NCI-H510A treated with DMSO at 0.1 percent for 48 hours (cell line): ENCODE measurements at places on chromosomes 6 and 20.

DNA sequence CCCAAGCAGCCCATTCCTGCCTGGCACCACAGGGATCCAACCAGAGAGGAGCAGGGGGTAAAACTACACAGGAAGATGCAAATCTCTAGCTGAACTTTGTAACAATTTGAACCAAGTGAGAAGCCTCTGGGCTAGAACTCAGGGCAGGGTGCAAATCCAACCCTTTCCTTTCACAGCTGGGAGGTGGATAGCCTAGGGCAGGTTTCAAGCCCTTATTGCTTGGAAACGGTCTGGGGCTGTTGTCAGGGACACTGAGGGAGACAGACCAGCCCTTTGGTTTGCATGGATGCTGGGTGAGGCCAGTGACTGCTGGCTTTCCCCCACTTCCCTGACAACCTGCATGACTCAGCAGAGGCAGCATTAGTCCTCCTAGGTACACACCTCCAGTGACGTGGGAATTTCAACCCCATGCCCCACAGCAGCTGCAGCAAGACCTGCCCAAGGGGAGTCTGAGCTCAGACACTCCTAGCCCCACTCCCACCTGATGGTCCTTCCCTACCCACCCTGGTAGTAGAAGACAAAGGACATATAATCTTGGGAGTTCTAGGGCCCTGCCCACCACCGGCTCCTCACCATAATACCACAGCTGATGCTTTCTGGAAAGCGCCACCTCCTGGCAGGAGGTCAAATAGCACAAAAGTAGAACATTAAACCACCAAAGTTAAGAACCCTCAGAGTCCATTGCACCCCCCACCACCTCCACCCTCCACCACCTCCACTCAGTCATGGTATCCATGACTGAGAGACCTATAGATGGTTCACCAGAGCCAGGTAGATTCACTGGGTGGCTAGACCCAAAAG, 797.7 kb upstream of the MAN1A1 start:
- no peak for DNase-seq

DNA sequence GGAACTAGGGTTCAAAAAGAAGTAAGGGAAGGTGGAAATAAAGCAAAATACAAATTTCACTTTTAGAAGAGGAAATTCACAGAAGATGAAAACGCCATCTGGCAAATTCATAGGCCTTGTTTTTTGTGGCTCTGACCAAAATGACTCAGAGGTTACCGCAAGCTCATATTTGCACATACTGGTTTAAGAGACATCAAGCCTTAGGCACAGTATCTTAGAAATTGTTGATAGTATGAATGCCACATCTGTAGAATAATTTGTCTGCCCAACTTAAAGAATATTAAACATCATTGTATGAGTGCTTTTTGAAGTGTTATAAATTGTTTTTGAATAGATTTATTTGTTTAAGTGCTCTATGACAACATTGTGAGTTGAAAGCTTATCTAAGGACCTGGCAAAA, 10.6 kb downstream of the TAAR1 start:
- no peak for DNase-seq

- DNase-seq = no peak
Observed at GRCh38 chr20:55880361-55880760, 125.0 kb downstream of the CBLN4 start.

DNA sequence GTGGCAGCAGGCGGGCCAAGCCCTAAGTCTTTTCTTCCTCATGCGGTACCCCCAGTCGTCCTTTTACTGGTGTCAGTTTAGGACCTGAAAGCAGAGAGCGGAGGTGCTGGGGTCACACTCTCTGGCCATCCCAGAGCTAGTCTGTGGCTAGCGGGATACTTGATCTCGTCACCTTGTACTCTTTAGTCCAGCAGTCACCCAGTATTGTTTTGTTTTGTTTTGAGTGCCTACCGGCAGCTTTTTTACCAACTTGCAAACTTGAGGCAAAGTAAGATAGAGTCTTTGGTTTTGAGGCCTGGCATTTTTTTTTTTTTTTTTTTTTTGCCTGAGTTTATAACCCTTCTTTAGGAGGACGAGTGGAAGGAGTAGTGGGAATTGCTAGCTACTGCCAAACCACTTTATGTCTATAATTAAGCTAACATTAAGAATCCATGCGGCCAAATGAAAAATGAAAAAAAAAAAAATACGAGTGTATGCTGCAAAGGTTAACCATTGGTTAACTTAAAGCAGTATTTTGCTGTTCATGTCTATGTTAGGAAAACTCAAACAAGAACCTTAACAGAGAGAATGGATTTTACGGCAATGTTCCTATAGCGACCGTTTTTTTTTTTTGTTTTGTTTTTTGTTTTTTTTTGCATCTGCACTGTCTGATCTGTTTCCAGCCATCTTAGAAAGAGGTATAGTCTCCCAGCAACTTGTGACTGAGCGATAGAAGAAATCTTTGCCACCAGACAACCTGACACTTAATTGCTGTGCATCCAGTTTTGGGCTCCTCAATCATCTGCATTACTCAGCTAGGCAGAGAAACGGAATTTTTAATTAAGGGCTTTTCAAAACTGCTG, 56.9 kb downstream of the FAM217A start:
- DNase-seq = no peak

DNA sequence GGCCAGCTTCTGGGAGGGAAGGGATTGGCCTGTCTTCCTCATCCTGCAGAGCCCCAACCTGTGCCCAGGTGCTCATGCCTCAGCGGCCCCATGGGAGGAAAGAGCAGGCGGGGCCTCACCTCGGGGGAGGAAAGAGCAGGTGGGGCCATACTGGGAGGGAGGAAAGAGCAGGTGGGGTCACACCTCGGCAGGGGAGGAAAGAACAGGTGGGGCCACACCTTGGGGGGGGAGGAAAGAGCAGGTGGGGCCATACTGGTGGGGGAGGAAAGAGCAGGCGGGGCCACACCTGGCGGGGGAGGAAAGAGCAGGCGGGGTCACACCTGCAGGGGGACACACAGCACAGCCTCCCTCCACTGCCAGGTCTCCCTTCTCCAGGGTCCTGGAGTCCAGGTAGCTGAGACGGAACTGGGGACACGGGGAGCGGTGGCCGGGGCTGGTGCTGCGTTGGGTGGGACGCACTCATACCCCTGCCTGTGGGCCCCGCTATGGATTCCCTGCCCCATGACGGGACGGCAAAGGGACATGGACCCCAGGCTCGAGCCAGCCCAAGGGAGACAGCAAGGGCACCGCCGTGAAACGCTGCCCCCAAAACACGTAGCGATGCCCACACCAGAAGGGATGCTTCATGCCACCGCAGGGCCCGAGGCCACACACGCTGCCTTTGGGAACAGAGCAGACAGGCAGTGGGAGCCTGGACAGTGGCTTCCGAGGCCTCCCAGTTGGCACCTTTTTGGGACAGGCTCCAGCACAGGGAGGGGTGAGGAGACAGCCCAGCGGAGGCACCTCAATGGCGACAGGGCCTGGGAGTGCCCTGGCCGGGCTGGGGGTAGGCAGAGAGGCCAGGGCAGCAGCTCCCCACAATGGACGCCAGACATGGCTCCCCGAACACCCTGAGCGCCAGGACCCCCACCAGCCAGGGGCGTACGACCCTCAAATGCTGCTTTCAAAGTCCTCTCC, 43.3 kb upstream of the CHRNA4 start:
- DNase-seq = no peak

DNA sequence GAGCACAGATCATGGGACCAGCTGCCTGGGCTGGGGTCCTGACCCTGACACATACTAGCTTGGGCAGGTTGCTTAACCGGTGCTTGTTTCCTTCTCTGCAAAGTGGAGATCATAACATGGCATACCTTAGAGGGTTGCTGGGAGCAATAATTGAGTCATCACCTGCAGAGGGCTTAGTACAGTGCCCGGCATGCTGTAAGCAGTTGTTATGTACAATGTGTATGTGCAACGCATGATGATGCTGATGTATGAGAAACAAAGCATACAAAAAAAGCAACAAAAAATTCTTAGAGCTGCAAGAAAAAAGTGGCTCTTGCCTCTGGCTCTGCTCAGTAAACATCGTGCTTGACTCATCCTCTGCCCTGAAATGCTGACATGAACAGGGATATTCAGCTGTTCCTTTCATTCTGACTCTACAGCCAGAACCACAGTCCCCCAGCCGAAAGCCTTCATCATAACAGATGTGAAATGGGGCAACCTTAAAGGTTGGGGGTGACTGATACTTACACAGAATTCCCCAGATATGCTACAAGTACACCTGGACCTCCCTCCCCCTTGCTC, 91.7 kb downstream of the CLIC5 start:
- no peak for DNase-seq
